Gastrocnemius medialis (tissue), 4 donors: ENCODE measurements at places on chromosomes 16 and 17. TPM values are rescaled to one million over a fixed set of nuclear protein-coding genes. Genes with fewer than 3 reads are reported as not detected.

The TLCD2 gene
- 0.81 TPM for total RNA-seq

The WSCD1 gene
- total RNA-seq: 7.0 TPM

The OTOP2 gene
- total RNA-seq: 0.19 TPM

The RAMP2 gene
- total RNA-seq: 20.6 TPM

The PRDM7 gene
- total RNA-seq: not detected

The C17orf113 gene
- 0.51 TPM for total RNA-seq

The ABAT gene
- total RNA-seq: 0.55 TPM

DNA sequence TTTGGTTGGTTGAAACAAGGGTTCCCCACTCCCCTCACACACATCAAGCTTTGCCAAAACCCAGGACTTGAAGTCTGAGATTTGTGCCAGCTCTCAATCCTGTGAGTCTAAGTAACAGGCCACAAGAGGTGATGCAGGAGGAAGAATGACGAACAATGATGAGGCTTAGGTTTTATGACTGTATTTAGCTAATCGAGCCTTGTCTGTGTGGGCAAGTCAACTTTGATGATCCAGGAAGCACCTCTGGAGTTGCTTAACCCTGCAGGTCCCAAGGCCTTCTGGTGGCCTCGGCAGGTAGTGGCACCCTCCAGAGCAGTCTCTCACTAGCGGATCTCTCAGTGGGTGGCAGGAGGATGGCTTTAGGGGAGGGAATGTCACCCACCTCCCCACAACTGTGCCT lies 28.7 kb downstream of the CDK5RAP3 start:
- no peak for DNase-seq

GRCh38 chr16:14286368-14287230 lies 215.5 kb downstream of the MRTFB start:
- DNase-seq: no peak

DNA sequence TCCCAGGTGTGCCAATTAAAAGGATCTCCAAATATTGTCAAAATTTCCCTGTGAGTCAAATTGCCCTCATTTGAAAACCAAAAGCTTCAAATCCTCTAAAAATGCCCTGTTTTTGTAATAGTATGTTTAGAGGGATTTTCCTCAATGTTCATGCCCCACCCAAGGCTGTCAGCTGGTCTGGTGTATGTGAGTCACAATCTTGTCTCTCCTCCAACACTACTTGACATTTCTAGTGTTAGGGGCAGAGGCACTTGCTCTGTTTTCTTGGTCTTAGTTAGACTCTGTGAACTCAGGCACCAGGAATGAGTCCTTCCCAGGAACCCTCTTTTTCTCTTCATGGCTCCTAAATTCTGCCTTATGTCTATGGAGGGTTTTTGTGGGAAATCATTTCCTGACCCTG lies 634.8 kb downstream of the KCNJ2 start:
- DNase-seq: no peak

DNA sequence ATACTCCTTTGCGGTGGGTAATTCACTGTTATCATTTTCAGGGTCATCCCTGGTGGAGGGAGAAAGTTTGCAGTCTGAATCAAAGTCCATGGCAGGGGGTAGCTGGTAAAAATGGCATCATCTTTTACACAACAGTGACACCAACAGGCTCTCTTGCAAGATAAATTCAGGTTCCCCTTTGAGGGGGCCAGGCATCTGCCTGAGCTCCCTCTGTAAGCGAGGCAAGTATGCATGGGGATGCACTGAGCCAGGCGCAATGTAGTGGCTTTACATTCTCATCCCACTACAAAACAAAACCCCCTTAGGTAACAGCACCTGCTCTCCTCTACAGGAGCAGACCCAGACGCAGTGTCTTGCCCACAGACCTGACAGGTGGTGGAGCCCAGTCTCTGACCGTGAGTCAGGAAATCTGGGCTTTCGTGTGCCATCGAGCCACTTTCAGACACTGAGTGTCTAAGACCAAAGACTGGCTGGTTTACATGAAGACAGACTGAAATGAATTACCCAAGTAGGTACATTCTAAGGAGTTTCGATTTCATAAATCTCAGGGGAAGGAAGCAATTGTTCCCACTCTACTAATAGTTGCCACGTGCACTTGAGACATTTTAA lies 17.7 kb downstream of the LITAFD start:
- no peak for DNase-seq

DNA sequence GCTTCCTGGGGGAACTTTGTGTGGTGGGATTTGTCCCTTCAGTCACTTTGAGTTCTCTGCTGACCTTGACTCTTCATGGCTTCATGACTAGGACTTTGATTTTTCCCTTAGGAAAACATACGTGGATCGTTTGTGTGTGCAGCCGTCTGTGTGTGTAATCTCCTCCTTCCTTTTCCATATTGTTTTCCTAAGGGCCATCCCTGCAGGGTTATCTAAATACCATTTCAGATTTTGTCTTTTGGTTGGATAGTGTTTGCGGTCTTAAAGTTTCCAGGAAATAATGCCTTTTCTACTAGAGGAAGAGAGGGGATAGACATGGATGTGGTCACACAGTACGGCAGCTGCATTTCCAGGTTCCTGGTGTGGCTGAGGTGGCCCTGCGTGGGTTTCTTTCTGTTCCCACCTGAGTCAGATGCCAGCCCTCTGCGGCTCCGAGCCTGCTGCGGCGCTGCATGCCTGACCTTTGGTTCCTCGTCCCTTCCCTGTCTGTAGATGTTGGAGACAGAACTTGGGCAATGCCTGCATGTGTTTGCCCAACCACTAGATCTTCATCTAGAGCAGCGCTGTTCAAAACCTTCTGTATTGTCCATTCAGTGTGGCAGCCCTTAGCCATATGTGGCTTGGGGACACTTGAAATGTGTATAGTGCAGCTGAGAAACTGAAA lies 72.0 kb upstream of the LGALS9 start:
- DNase-seq: no peak

- peak; percentile 54 for DNase-seq
These were observed 1.2 kb upstream of the FGF11 start for GRCh38 chr17:7437950-7438614.

DNA sequence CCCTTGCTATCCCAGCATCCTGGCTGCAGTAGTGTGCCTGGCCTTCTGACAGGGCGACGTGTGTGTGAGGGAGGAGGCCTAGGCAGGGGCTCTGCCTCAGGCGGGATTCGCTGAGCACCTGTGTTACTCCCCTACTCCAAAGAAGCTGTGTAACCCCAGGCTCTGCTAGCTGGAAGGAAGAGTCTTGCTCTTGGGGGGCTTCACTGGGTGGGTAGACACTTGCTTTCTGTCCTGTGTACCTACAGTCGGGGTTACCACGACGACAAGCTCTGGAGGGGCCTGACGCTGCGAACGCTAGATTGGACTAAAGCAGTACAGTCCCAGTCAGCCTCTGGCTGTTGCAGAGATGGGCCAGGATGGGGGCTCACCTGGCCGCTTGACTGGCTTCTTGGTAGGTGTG lies 9.5 kb downstream of the EXOC7 start:
- DNase-seq: no peak

DNA sequence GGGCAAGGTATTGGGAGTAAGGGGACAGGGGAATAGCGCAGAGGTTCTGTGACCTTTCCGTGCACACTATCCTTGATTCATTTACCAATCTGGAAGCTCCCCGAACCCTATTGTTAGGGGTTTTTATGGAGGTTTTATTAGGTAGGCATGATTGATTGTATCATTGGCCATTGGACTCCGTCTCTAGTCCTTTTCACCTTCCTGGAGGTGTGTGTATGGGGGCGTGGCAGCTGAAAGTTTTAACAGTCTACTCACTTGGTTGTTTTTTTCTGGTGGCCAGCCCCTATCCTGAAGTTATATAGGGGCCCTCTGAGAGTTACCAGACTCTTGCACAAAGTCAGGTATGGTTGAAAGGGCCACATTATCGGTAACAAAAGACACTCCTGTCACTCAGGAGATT lies 23.0 kb downstream of the MAP2K4 start:
- DNase-seq: no peak

DNA sequence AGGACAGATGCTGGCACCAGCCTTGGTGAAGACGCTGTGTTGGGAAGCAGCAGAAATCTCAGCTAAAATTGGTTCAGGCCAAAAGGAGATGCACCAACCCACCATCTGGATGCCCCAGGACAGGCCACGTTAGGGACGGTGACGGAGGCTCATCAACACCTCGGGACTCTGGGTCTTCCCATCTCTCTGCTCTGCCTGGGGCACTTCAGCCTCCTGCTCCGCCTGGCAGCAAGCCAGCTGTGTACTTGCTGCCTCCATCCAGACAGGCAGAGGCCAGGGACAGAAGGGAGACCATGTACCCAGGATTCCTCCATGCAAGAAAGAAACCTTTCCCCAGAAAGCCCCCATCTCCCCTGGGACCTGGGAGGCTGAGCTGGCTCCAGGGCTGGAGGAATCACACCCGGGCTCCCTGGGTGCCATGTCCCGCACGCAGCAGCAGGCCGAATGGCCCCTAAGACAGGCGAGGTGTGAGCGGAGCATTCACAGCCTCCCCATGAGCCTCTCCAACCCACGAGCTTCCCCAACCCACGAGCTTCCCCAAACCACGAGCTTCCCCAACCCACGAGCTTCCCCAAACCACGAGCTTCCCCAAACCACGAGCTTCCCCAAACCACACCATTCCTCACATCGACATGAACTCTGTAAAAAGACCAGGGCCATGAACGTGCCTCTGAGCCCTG lies 274.5 kb downstream of the C16orf95 start:
- no peak for DNase-seq

- DNase-seq: no peak
These were observed 18.8 kb downstream of the CACNG1 start for GRCh38 chr17:67063141-67063540.

DNA sequence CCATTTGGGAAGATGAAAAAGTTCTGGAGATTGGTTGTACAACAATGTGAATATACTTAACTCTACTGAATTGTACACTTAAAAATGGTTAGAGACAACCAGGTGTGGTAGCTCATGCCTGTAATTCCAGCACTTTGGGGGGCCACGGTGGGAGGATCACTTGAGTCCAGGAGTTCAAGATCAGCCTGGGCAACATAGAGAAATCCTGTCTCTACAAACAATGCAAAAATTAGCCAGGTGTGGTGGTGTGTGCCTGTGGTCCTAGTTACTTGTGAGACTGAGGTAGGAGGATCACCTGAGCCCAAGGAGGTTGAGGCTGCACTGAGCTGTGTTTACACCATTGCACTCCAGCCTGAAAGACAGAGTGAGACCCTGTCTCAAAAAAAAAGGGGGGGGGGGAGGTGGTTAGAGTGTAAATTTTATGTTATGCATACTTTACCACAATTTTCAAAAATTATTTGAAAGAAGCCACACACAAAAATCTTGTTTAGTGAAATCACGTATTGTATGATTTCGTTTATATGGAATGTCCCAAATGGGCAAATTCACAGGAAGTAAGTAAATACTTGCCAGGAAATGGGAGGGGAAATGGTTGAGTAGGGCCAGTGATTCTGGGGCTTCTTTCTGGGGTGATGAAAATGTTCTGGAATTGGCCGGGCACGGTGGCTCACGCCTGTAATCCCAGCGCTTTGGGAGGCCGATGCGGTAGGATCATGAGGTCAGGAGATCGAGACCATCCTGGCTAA lies 37.1 kb upstream of the AMZ2 start:
- no peak for DNase-seq

DNA sequence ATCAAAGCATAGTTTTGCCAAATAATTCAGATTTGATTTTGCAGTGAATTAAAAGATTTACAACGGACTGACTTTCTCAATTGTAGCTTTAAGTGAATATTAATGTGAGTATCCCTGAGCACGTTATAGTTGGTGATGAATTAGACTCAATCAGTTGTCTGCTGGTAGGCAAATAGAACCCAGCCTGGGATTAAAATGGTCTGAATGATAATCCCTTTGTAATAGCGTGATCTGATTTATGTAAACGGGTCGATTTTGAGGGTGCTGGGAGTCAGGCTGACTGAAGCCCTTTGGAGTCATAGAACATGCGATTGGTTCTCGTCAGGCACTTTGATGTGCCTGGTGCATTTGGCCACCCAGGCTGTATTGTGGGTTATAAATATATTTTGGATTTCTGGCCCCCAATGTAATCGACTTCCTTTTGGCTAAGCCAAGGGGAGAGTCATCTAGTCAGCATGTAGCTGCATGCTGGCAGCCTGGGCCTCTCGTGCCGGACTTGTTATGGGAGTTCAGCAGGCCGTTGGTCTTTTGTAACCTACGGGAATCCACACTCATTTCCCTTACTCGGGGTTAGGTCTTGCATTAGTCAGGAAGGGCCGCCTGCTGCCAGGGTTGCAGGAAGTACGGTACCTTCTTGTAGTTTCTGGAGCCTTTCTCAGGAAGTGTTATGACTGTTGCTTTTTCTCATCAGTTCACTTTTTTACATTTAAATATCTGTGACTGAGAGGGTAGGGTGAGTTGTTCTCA lies 5.4 kb downstream of the PGS1 start:
- DNase-seq: peak; percentile 84

DNA sequence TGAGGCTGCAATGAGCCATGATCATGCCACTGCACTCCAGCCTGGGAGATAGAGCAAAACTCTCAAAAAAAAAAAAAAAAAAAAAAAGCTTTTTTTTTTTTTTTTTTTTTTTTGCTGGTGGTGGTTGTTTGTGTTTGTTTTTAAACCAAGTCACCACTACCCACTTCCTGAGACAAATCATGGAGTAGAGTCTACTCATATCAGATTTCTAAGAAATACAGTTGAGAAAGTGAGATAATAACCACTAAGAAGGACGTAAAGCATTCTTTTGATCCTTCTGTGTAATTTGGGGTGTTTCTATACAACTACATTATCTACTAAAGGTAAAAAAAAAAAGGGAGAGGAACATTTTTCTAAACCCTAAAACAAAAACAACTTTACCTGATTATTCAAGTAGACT lies 38.0 kb downstream of the AXIN2 start:
- DNase-seq: no peak

GRCh38 chr17:18877104-18877645 lies 19.2 kb downstream of the PRPSAP2 start:
- no peak for DNase-seq

DNA sequence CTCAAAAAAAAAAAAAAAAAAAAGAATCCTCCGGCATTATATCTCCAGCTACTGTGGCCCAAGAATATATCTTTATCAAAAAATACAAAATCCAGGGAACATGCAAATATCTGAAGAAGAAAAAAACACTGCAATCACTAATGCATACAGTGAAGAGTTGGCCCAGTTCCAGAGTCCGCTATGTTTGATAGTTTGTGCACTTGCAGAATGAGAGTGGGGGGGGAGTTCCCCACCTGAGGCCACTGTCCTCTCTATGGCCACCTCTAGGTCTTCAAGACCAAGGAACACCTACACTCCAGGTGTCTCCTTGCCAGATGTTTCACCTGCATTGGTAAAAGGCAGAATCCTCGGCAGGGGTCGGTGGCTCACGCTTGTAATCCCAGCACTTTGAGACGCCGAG lies 4.0 kb downstream of the ZNF785 start:
- DNase-seq: no peak

GRCh38 chr17:72901657-72902056 lies 190.8 kb downstream of the SLC39A11 start:
- no peak for DNase-seq

- no peak for DNase-seq
These were observed 17.3 kb downstream of the KANSL1 start for GRCh38 chr17:46175891-46176290.

GRCh38 chr17:6574687-6575595 lies 18.6 kb upstream of the PITPNM3 start:
- no peak for DNase-seq
